ENCODE measurements at places on chromosomes 16 and 17. TPM values are rescaled to one million over a fixed set of nuclear protein-coding genes. Genes with fewer than 3 reads are reported as not detected.

DNA sequence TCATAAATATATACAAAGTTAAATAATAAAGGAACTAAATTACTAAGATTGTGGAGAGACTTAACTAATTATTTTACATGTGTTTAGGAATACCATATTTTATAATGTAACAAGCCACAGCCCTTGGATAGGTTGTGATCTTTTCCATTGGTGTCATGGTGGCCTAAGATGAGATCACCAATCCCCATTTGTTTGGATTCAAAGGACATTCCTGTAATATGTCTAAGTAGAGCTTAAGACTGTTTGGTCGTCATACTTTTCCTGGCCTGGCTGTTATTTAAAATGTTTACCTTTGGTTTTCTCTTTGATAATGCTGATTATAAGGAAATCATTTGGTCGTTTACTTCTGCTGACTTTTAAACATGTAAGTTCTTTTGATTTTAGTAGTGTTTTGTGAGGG lies 118.1 kb downstream of the NLK start:
- no peaks in the 10 kb centered on the region for H3K27me3 ChIP-seq
- H3K27ac ChIP-seq: no peak overlapping the region
- no peaks in the 10 kb centered on the region for H3K4me1 ChIP-seq
- DNase-seq: no peak
- H3K4me3 ChIP-seq: no peak overlapping the region
- H3K36me3 ChIP-seq: peaks cover 6% of the 10 kb centered on the region

- DNase-seq: no peak
- H3K4me3 ChIP-seq: peak overlapping the region; percentile 78
- peak overlapping the region; percentile 61 for H3K27ac ChIP-seq
- H3K27me3 ChIP-seq: no peaks in the 10 kb centered on the region
- H3K4me1 ChIP-seq: peaks cover 35% of the 10 kb centered on the region
Observed at GRCh38 chr17:62704381-62704971, 77.0 kb downstream of the MRC2 start.

The SCARF1 gene
- 0.51 TPM for total RNA-seq

The NPIPA2 gene
- 11.5 TPM for total RNA-seq

- H3K27me3 ChIP-seq: no peaks in the 10 kb centered on the region
- H3K27ac ChIP-seq: no peak overlapping the region
- peaks cover 41% of the 10 kb centered on the region for H3K4me1 ChIP-seq
- peaks cover 2% of the 10 kb centered on the region for H3K36me3 ChIP-seq
- H3K4me3 ChIP-seq: no peak overlapping the region
Observed at GRCh38 chr17:73286863-73287296, 24.9 kb downstream of the CDC42EP4 start.

DNA sequence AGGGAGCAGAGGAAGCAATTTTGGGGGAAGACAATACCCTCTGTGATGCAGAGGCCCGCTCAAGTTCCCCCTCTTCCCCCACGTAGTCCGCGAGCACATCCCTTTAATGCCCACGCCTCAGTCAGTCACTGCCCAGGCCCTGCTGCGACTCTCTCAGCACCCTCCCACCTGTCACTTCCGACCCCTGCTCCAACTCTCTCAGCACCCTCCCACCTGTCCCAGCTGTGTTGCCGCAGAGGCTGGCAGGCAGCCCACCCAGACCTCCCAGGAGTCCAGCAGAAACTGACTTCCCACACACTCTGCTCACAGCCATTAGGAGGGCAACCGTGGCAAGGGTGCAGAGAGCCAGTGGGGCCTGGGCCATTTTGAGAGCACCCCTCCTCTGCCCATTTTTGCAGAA lies 92.7 kb downstream of the WSCD1 start:
- H3K4me1 ChIP-seq: peaks cover 29% of the 10 kb centered on the region
- no peak for DNase-seq
- H3K27me3 ChIP-seq: peaks cover 39% of the 10 kb centered on the region
- H3K27ac ChIP-seq: no peak overlapping the region

- H3K36me3 ChIP-seq: no peaks in the 10 kb centered on the region
- H3K27me3 ChIP-seq: peaks cover 2% of the 10 kb centered on the region
- H3K27ac ChIP-seq: no peak overlapping the region
- no peak overlapping the region for H3K4me3 ChIP-seq
- DNase-seq: no peak
Observed at GRCh38 chr16:9860876-9861275, 321.4 kb downstream of the GRIN2A start.

GRCh38 chr17:4834681-4835020 lies 1.5 kb downstream of the MINK1 start:
- H3K4me1 ChIP-seq: peaks cover 44% of the 10 kb centered on the region
- no peaks in the 10 kb centered on the region for H3K27me3 ChIP-seq
- DNase-seq: no peak
- H3K27ac ChIP-seq: peak overlapping the region; percentile 94
- H3K36me3 ChIP-seq: peaks cover 3% of the 10 kb centered on the region

- no peak for DNase-seq
- H3K36me3 ChIP-seq: peaks cover 36% of the 10 kb centered on the region
- peaks cover 7% of the 10 kb centered on the region for H3K4me1 ChIP-seq
- no peak overlapping the region for H3K27ac ChIP-seq
- H3K27me3 ChIP-seq: no peaks in the 10 kb centered on the region
Observed at GRCh38 chr17:76404256-76404655, 19.8 kb downstream of the SPHK1 start.

The ARL5C gene
- total RNA-seq: not detected

GRCh38 chr16:81553814-81554675 lies 109.4 kb downstream of the CMIP start:
- H3K27ac ChIP-seq: peak overlapping the region; percentile 77
- peaks cover 43% of the 10 kb centered on the region for H3K4me1 ChIP-seq
- H3K36me3 ChIP-seq: no peaks in the 10 kb centered on the region
- DNase-seq: no peak
- H3K4me3 ChIP-seq: no peak overlapping the region
- no peaks in the 10 kb centered on the region for H3K27me3 ChIP-seq
